ENCODE measurements at places on chromosomes 2 and 18. TPM values are rescaled to one million over a fixed set of nuclear protein-coding genes. Genes with fewer than 3 reads are reported as not detected.

DNAJC5G gene
- not detected for total RNA-seq

ICA1L gene
- 3.9 TPM for total RNA-seq

MOGAT1 gene
- not detected for total RNA-seq

PRSS56 gene
- total RNA-seq = 2.5 TPM

MRPS5 gene
- 57.6 TPM for total RNA-seq

MC5R gene
- 0.21 TPM for total RNA-seq

FTCDNL1 gene
- total RNA-seq = 2.8 TPM

EPB41L3 gene
- total RNA-seq = not detected

IFIH1 gene
- 5.1 TPM for total RNA-seq

PLCL1 gene
- 2.5 TPM for total RNA-seq

SNORC gene
- 2.6 TPM for total RNA-seq

DIPK1C gene
- not detected for total RNA-seq

DES gene
- 13,585 TPM for total RNA-seq

HS1BP3 gene
- total RNA-seq = 35.0 TPM

ZNF521 gene
- total RNA-seq = 27.2 TPM

POTEI gene
- not detected for total RNA-seq

GALNT13 gene
- 2.2 TPM for total RNA-seq

GPR45 gene
- total RNA-seq = not detected

TFPI gene
- 151 TPM for total RNA-seq

SPHKAP gene
- total RNA-seq = not detected

ATAD2B gene
- total RNA-seq = 36.1 TPM

DLX1 gene
- 0.78 TPM for total RNA-seq

CAPN14 gene
- total RNA-seq = 0.05 TPM

MBOAT2 gene
- total RNA-seq = 30.5 TPM

HOXD12 gene
- total RNA-seq = not detected

MTA3 gene
- total RNA-seq = 28.0 TPM

ACVR1C gene
- total RNA-seq = 7.8 TPM

RGPD3 gene
- total RNA-seq = 0.16 TPM

NOSTRIN gene
- total RNA-seq = not detected

KCNE4 gene
- total RNA-seq = 27.1 TPM

SPP2 gene
- not detected for total RNA-seq

REG1A gene
- total RNA-seq = not detected

ARHGAP15 gene
- total RNA-seq = not detected

C2orf72 gene
- not detected for total RNA-seq

CDH2 gene
- total RNA-seq = 21.2 TPM

GMCL1 gene
- 9.7 TPM for total RNA-seq

SLC8A1 gene
- 8.3 TPM for total RNA-seq

UCN gene
- total RNA-seq = 2.4 TPM
